ENCODE measurements at places on chromosomes 16 and 17.

DNA sequence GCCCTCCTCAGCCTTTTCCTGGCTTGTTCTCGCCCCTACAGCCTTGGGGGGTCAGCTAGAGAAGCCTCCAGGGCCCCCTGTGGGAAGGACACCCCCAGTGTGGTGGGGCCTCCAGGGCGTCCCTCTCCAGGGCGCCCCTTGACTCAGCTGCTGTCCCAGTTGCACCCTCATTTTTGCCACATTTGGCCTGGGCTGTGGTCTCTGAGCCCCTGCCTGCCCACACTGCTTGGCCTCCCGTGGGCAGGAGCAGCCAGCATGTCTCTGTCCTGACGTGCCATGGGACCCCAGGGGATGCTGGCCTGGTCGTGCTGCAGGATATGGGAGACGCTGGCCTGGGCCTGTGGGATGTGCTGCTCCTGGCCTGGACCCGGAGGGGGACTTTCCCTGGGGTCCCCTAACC, 5.0 kb downstream of the CHTF18 start:
- DNase-seq = no peak

GRCh38 chr17:42247734-42248133, 28.5 kb downstream of the STAT5B start:
- DNase-seq = peak; percentile 42

GRCh38 chr16:67150833-67151396, at the start of gene B3GNT9:
TSS of gene B3GNT9 (minus strand) at chr16:67150998. CDS start at chr16:67150485, 513 bp downstream.
- DNase-seq = peak; percentile 41

DNA sequence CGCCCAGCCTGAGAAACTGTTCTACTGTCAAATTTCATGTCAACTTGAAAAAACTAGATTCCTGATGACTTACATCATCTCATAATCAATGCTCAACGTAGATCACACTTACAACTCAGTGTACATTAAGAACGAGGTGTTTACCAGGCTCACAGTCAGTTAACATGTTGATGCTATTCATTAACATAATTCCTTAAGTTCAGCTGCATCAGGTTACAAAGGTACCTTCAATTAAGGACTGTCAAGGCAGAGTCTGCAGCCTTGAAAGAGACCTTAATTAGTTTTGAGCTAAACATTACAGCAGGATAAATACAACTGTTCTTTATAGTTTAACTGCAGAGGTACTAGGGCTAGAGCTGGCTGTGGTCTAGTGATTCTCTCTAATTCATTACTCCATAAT, 1.9 kb downstream of the GNA13 start:
- no peak for DNase-seq

GRCh38 chr17:56665864-56666263, 72.4 kb downstream of the NOG start:
- DNase-seq = no peak
